ENCODE measurements at places on chromosomes 2 and 18.

GRCh38 chr2:79622508-79622907 is 109.7 kb downstream of the CTNNA2 start:
- DNase-seq, result no peak

- DNase-seq, result no peak
Measured at GRCh38 chr18:934518-935133, 30.0 kb downstream of the ADCYAP1 start.

- no peak for DNase-seq
Measured at GRCh38 chr2:137964066-137964858, at the start of gene HNMT. Gene HNMT, plus strand, starts transcription at chr2:137964473. Its CDS starts 19 bp downstream, at chr2:137964492.

- DNase-seq, result peak; percentile 36
Measured at GRCh38 chr2:11446733-11447248, 19.2 kb downstream of the E2F6 start.

GRCh38 chr2:230899786-230900185 is 25.3 kb downstream of the GPR55 start:
- no peak for DNase-seq

- DNase-seq, result no peak
Measured at GRCh38 chr2:177735318-177735803, 337.2 kb downstream of the PDE11A start.

GRCh38 chr2:203626952-203627681 is 79.3 kb upstream of the CD28 start:
- no peak for DNase-seq

- no peak for DNase-seq
Measured at GRCh38 chr2:227821043-227821942, 7.7 kb downstream of the CCL20 start.

- no peak for DNase-seq
Measured at GRCh38 chr2:28593160-28593755, 97.4 kb downstream of the PLB1 start.

DNA sequence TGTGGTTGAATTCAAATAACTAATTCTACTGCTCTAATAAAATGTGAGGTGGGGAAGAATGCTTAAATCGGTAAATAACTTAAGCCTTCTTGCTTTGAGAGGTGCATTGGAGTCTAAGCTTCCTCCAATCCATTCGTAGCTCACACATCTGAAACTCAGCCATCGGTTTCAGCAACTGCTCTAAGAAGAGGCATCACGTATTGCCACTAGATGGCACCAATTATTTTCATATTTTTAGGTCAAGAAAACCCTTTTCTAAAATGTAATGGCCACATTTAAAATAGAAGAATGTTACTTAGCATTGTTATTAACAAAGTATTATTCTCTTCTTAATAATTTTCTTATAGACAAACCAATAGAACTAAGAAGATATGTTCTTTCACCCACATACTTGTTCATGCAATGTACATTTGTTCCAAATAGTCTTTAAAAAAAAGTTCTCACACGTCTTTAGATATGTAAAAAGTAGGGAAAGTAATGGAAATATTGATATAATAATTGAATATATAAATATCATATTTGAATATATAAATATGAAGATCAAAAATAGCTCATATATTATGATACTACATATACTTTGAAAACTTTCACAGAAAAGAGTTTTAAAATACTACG is 229.8 kb downstream of the CCDC178 start:
- no peak for DNase-seq

DNA sequence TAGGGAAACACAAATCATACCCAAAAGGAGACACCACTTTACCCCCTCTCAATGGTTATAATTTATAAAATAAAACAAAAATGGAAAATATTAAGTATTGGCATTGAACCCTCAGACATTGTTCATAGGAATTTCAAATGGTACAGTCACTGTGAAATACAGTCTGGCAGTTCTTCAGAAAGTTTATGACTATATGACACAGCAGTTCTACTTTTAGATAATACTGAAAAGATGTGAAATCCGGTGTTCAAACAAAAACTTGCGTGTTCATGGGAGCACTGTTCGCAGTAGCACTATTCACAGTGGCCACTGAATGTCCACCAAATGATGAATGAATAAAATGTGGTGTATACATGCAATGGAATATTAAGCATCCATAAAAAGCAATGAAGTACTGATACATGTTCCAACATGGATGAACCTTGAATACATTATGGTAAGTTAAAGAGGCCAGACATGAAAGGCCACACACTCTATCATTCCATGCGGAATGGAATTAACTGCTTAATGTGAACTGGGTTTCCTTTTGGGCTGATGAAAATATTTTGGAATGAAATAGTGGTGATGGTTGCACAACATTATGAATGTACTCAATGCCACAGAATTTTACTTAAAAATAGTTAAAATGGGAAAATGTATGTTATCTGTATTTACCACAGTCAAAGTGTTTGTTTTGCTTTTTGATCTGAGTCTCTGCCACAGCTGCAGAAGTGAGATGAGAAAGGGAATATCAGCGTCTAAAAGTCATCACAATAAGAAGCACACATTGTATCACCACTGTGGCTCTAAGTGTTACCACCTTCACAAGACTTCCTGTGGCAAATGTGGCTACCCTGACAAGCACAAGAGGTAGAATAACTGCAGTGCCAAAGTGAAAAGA is 864.6 kb downstream of the SUCLG1 start:
- DNase-seq, result no peak

GRCh38 chr2:33372940-33373553 is 103.4 kb upstream of the RASGRP3 start:
- DNase-seq, result no peak

DNA sequence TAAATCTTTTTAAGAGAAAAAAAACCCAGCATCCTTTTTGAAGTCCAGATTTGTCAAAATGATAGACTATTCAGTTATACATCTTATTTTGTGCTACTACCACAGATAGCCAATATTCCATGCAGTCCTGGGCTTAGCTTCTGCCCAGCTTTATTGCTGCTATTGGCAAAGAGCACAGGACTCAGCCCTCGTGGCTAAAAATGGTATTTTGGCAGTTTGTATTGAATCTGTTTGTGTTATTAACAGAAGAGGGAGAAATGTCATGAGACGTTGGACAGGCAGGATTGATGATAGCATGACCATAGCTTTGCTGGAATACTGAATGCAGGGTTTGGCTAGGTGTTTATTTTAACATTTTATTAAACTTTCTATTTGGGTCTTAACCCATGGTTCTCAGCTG is 19.4 kb downstream of the ELAC1 start:
- DNase-seq, result no peak

DNA sequence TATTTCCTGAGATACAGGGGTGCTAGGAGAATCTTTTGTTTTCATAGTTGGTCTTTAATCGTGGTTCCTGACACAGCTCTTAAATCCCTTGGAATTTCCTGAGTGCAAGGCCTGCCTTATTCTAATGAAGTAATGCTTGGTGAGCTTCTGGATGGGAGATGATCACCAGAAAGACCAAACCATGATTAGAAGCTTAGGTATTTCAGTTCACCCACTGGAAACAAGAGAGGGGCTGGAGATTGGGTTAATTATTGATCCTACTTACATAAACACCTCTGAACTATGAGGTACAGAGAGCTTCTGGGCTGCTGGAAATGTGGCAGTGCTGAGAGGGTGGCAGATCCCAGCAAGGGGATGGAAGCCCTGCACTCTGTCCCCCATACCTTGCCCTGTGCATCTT is 406.8 kb downstream of the THSD7B start:
- DNase-seq, result no peak

GRCh38 chr2:196259507-196260481 is 88.4 kb upstream of the STK17B start:
- DNase-seq, result peak; percentile 50

- DNase-seq, result no peak
Measured at GRCh38 chr2:73851274-73851673, 22.5 kb downstream of the STAMBP start.

DNA sequence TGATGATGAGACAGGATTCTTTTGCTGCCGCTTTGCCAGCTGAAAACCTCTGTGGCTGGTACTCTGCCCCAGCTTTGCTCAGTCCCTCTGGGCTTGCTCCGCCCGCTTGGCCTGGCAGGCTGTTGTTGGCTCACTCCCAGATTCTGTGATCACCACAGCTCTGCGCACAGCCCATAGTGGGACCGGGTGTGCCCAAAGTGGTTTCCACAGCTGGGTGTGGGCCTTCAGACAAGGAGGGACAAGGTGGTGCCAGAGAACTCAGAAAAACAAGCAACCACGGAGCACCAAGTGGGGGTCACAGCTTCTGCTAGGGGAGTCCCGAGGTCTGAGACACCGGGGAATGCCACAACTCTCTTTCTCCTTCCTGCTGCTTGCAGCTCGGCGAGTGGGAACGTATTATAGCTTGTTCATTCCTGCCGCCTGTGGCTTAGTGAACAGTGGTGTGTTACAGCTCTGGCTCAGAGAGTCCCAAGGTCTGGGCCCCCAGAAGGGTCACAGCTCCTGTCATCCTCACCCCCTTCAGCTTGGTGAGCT is 9.2 kb upstream of the KYNU start:
- DNase-seq, result no peak
